ENCODE measurements at places on chromosomes 3 and 15. TPM values are rescaled to one million over a fixed set of nuclear protein-coding genes. Genes with fewer than 3 reads are reported as not detected.

RYR3 gene
- 7.0 TPM for total RNA-seq

RSL24D1 gene
- total RNA-seq: 56.5 TPM

DNA sequence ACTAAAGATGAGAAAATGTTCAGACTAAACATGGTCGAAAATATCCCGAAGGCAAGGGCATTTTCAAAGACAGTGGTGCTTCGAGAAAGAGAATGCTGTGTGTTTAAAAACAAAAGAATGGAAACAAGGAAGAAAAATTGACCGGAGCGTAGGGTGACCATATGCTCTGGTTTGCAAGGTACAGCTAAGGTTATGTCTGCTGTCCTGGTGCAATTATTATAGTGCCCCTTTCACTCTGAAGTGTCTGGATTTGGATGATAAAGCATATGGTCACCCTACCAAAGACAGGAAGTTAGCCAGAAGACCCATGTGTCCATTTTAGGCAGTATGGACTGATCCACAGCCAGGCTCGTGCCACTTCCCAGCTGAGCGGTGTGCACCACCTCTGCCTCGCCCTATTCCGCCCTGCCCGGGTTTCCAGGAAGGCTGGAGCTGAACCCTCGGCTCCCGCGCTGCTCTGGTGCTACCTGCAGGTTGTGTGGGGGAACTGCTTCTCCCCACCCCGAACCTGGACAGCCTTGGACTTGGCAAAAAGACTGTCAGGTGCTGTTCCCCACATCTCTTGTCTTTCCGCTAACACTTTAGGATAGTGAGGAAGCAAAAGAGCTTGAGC, 25.2 kb downstream of the GOLGA6D start:
- no peak for DNase-seq

GRCh38 chr15:79060175-79060574, 30.4 kb downstream of the RASGRF1 start:
- DNase-seq: no peak

CNTN3 gene
- 1.8 TPM for total RNA-seq
